NCI-H2107 (cell line): ENCODE measurements at places on chromosomes 1 and 21.

DNA sequence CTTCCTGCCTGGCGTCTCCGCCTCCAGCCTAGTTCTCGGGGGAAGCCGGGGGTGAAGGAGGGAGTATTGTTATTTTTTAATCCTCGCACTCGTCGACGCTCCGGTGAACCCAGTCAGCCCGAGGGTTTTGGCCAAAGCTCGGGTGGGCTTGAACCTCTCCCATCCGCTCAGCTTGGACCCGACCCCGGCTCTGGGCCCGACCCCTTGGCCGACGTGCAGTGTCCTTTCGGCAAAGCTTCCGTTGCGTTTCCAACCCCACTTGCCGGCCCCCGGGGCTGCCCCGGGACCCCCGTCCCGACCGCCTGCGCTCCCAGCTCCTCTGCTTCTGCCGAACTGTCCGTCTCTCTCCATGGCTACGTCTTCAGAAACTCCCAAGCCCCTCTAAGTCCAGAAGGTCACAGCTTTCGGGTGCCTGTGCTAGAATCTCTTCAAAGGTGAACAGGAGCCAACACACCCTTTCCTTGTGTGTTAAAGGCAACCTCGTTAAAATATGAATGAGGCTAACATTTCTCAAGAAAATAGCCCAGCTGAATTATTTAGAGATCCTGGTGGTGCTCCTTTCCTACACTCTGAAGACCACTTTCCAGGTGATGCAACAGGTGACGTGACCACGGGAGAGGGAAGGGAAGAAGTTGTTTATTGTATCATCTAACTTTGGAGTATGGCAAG, 647 bp downstream of the DESI2 start:
- no peak for DNase-seq

- no peak for DNase-seq
These were observed 7.0 kb upstream of the ABCD3 start for GRCh38 chr1:94411237-94411636.

DNA sequence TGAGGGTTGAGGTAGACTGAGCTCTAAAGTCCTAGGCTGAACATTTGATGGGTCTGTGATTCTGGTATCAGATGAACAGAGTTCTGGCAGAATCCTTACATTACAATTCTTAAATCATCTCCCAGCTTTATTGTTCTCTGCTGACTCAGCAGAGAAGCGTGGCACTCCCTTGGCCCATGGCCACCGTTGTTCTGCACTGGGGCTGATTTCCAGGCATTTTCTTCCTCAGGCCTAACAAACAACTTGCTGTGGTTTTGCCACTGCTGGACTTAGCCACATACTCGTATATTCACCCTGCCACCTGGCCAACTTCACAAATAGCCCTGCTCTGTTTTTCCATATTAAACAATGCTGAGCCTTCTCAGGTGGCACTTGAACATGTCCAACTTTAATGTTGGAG, 223.2 kb downstream of the TNR start:
- peak; percentile 43 for DNase-seq

DNA sequence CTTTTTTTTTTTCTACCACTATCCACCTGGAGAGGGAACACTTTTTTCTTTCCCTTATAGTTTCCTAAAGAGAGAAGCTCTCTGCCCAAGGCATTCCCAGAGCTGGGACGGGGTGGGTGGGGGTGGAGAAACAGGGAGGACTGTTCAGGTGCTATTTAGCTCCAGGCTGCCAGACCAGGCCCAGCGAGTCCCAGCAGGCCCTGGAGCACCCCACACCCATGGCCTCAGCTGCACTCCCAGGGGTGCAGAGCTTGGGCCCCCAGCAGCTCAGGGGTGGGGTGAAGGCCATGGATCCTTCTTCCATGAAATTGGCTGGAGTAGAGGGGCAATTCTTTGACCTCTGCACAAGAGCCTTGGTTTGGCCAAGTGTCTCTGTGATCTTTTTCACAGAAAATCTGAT, 4.1 kb downstream of the ETV3L start:
- no peak for DNase-seq

- DNase-seq, result no peak
These were observed 176.3 kb upstream of the EDN2 start for GRCh38 chr1:41660570-41661427.

DNA sequence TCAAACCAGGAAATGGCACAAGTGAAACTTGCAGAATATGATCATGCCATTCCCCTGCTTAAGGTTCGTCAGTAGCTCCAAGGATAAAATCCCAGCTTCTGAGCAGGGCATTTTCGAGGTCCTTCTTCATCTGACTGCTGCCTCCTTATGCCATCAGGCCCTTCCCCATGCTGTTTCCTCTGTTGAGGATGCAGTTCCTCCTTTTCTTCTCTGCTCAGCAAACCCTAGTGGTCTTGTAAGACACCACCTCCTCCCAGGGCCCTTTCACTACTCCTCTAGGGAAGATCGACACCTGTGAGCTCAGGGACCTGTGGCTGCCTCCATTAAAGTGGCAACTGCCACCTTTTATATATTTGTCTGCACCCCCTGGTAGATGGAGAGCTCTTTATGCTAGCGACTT, 62.1 kb upstream of the JUN start:
- DNase-seq, result no peak

- DNase-seq, result no peak
These were observed 10.8 kb downstream of the SLC45A3 start for GRCh38 chr1:205669341-205670149.
